ENCODE measurements at places on chromosomes 12 and 14.

DNA sequence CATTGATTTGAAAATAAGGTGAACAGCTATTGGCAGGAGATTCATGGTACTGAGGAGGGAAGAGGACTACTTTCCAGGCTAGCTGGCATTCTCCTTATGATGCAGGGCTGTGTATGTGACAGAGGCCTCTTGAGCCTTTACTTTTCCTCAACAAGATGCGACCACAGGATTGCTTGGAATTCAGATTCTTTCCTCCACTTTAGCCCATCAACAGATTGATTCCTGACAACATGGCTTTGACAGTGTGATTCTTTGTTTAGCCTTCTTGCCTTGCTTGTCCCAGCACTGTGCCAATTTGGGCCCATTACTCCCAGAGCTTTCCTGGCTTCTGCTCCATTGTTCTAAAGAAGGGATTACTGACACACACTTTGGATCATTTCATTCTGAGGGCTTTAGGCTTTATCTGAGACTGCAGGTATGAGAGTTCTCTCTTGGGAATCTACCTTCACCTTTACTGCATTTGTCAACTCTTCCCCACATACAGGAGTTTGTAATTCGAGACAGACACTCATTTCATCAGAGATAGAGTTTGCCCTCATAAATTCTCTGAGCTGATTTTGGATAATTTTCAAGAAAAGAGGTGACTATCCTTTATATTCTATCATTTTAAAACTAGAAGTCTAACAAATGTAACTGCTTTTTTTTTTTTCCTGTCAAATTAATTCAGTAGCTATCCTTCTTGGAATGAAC is 206.4 kb upstream of the GZMB start:
- DNase-seq: no peak

DNA sequence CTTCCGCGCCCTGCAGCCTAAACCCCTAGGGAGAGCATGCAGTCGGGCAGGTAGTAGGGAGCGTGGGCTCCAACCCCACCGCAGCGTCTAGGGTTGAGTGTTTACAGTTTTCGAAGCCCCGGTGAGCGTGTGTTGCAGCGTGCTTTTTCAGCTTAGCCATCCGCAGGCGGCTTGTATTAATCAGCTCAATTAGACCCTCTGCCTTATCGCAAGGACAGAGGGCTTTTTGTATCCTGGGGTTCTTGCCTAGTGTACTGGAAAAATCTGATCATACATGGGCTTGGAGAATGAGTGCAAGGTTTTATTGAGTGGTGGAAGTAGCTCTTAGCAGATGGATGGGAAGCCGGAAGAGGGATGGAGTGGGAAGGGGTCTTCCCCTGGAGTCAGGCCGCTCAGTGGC is 44.4 kb upstream of the GNG2 start:
- no peak for DNase-seq

DNA sequence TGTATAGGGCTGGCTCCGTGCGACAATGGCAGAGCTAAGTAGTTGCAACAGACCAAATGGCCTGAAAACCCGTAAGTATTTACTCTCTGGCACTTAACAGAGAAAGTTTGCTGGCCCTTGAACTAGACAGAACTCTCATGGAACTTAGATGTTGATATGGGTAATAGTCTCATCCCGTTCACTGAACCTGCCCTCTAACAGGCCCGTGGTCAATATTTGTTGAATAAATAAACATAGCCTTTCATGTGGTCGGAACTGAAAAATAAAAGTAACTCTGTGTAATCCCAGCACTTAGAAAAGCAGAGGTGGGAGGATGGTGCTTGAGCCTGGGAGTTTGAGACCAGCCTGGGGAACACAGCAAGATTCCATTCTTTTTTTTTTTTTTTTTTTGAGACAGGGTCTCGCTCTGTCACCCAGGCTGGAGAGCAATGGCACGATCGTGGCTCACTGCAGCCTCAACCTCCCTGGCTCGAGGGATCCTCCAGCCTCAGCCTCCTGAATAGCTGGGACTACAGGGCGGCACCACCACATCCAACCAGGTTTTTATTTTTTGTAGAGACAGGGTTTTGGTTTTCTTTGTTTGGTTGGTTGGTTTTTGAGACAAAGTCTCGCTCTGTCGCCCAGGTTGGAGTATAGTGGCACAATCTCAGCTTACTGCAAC is 29.7 kb downstream of the KDM2B start:
- DNase-seq: no peak

- no peak for DNase-seq
These were observed 170.6 kb downstream of the TMTC2 start for GRCh38 chr12:82857276-82857675.

DNA sequence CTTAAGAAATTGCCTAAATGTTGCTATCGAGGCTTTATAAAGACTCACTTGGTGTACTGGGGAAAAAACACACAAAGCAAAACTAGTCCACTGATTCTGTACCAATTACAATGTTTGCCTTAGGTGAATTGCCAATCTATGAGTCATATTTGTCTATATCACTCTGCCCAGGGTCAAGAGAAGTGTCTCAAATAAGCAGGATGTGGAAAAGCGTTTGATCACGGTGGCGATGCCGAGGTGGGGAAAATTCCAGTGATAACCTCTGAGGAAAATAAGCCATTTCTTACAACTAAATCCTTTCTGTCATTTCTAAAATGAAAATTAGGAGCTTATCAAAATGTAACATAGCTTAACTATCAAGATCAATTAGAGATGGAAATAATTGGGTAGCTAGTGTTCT is 148.6 kb upstream of the DIO3 start:
- no peak for DNase-seq

DNA sequence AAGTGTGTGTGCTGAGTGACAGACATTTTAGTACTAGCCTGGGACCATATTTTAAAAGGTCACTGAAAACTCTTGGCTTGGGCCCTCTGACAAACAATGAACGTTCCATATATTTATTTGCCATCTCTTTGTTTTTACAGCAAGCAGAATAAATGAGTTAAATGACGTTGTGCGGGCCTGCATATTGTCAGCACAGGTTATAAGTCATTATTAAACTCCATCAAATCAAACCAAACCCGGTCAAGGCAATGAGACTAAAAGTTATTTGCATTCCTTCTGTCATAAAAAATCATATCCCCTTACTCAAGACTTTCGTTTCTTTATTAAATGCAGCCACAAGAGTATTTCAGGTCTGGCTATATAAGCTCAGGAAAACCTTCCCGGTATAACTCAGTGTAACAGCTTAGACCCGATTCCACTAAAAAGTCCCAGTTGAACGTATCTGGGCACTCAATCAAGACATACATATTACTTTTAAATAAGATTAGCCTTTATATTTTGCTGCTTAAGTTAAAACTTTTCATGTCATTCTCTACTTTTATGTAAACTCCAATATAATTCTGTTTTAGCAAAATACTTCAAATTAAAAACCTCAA is 84.9 kb downstream of the DICER1 start:
- no peak for DNase-seq

GRCh38 chr12:67426067-67426466 is 156.9 kb downstream of the CAND1 start:
- no peak for DNase-seq

GRCh38 chr12:121822393-121823100 is 18.7 kb downstream of the SETD1B start:
- no peak for DNase-seq

- no peak for DNase-seq
These were observed 29.6 kb downstream of the IFT43 start for GRCh38 chr14:76015191-76015590.

DNA sequence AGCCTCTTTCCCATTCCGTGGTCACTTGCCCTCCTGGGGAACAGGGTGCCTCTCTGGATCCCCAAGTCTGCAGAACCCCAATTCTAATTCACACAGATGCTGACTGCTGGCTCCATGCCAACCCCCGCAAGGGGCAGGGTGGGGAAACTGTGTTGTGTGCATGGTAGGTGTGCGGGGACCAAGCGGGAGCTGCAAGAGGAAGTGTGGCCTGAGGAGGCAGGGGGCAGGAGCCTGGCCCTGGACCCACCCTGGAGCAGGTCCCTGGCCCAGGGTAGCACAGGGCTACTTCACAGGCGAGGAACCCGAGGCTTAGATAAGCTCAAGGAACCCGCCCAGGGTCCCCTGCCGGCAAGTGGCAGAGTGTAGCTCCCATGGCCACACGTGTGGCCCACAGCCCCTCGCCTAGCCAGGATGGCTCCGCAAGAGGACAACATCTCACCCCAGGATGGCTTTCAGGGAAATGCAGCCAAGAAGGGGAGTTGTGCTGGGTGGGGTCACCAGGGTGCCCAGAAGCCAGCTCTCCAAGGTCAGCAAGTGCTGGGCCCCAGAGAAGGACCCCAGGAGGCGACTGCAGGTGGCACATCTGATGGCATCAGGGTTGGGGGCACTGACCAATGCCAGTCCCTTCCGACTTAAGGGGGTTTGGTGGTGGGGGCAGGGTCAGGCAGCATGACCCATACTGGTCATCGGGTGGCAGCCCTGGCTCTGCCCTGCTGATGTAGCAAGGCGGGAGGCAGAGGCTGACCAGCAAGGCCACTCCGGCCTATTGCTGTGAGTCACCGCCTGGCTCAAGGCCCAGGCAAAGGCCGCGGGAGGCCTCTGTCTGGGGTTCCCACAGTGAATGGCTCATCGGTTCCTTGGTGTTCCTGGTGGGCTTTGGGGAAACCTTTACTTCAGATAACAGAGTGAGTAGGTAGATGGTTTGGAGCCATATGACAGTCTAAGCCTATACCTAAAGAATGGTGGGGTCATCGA is 37.3 kb upstream of the EML1 start:
- DNase-seq: no peak

DNA sequence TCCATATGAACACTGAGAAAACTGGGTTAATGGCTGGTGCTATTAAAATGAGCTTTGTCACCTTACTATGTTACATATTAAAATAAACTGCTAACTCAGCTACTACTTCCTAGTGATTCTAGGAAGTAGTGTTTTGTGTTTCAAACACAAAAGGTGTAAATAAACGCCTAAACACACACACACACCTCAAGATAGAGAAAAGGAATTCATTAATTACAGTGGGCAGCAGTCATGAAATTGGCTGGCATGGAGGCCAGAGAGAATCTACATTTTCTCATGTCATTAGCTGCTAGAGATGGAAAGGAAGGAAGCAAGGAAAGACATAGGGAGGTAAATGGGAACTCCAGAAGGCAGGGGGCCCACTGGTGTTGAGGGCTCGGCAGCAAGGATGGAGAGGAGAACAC is 787 bp upstream of the PRMT5 start:
- no peak for DNase-seq

GRCh38 chr12:52005218-52005902 is 1.4 kb upstream of the TAMALIN start:
- no peak for DNase-seq

GRCh38 chr12:28795311-28795710 is 353.8 kb upstream of the FAR2 start:
- no peak for DNase-seq

DNA sequence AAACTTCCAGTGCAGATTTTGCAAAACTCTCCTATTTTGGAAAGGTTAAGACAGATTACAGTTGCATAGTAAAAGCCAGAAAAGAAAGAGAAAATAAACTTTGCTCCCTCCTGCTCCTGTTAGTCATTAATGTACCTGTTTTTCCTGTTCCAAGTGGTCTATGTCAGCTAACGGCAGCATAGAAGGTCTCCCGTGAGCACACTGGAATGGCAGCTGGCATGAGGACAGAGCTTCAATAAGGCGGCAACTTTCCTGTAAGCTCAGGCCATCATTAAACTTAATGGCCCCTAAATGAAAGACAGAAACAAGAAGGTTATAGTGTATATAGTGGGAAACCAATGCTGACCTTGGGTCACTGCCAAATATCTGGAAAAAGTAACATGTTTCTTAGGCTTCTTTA is 16.0 kb downstream of the EIF2B2 start:
- DNase-seq: no peak
